ENCODE measurements at places on chromosomes 16 and 17. TPM values are rescaled to one million over a fixed set of nuclear protein-coding genes. Genes with fewer than 3 reads are reported as not detected.

Gene HOXB5
- 0.22 TPM for total RNA-seq

Gene PRAC2
- total RNA-seq = 2.9 TPM

Gene DBNDD1
- not detected for total RNA-seq

Gene CACNG5
- not detected for total RNA-seq

Gene KCNAB3
- total RNA-seq = 0.44 TPM

Gene HEATR9
- not detected for total RNA-seq

Gene C16orf74
- total RNA-seq = 6.2 TPM

Gene CCR7
- 0.65 TPM for total RNA-seq

Gene TBC1D3H
- not detected for total RNA-seq

Gene THOC6
- 10.8 TPM for total RNA-seq

Gene POLDIP2
- total RNA-seq = 76.8 TPM

Gene CANT1
- total RNA-seq = 13.9 TPM

Gene NR1D1
- total RNA-seq = 4.2 TPM

Gene IRF8
- 48.9 TPM for total RNA-seq

Gene C17orf67
- total RNA-seq = 0.66 TPM

Gene CEMP1
- not detected for total RNA-seq

Gene TBC1D3G
- total RNA-seq = 3.1 TPM

Gene CD300A
- total RNA-seq = 7.9 TPM

Gene TEKT1
- not detected for total RNA-seq

Gene WNT3
- 0.16 TPM for total RNA-seq

Gene NACA2
- not detected for total RNA-seq

Gene SRCIN1
- 4.9 TPM for total RNA-seq

Gene SLC38A8
- not detected for total RNA-seq

Gene MMP25
- not detected for total RNA-seq

Data from subcutaneous adipose tissue (tissue), 4 donors.